T-helper 2 cell (primary cell): ENCODE measurements at places on chromosomes 1 and 21.

DNA sequence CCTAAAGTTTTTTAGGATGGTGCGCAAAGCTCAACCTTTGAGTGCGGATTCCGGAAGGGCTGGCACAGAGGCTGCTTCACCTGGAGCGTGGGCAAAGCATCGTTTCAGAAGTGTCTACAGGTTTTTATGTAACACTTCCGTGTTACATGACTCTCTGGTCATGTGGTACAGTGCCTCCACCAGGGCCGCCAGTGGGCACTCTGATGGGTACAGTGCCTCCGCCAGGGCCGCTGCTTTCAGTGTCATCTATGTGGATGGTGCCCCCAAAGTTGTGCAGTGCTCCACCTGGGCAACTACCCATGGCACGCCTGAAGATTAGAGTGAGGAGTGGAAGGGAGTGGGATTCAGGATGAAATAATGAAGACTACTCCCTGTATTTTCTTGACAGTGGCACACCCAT is 101.4 kb upstream of the C1orf174 start:
- no peak for DNase-seq

GRCh38 chr1:22751124-22751531 is 40.5 kb downstream of the EPHB2 start:
- no peak for DNase-seq

GRCh38 chr1:233884461-233885151 is 19.9 kb upstream of the SLC35F3 start:
- DNase-seq, result no peak

DNA sequence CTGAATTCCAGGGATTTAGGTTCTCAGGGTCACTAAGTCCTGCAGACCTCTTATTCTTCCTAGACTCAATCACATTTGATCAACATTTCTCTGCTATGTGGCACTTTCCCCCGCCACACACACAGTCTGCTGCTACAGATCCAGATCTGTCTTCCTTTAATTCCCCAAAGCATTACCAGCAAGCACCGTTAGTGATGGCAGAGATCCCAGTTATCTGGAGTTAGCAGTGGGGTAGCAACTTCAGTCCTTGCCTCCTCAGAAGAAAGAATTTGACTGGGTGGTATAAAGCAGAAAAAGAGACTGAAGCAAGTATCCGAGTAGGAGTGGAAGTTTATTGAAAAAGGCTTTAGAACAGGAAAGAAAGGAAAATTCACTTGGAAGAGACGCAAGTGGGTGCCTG is 100.4 kb upstream of the ETV3 start:
- DNase-seq, result no peak

DNA sequence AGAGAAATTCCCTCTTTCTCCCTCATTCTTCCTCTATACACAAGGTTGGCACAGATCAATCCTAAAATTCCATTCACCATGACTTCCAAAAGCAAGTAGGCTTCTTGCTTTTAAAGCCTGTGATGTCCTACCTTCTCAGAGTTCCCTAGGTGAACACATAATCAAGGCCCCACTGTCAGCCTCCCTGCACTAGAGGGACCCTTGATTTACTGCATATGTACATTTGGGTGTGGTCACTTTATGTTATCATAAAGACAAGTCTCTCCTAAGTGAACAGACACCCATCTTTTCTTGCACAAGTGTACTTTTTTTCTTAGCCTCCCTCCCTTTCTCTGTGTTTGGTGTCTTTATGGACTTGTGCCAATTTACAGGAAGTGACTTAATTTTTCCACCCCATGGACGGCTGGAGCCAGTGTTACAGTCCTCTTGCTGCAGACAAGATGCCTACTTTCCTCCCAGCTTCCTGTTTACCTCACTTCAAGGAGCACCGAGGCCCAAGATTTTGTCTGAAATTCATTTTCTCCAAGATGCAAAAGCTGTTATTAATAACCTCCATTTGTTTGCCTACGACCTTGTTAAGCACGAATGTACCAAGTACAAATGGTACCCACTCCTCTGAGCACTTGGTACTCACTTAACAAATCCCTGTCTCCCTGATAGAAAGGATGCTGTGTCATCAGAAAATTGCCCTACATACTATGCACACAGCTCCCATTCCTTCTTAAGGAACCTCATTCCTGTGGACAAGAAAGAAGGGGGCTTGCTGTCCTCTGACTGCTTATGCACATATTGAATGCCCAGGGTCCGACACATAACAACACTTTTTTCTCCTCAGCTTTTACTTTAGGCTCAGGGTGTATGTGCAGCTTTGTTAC is 82.8 kb upstream of the SLC44A3 start:
- no peak for DNase-seq

GRCh38 chr1:244057474-244058385 is 6.6 kb downstream of the ZBTB18 start:
- DNase-seq, result no peak

DNA sequence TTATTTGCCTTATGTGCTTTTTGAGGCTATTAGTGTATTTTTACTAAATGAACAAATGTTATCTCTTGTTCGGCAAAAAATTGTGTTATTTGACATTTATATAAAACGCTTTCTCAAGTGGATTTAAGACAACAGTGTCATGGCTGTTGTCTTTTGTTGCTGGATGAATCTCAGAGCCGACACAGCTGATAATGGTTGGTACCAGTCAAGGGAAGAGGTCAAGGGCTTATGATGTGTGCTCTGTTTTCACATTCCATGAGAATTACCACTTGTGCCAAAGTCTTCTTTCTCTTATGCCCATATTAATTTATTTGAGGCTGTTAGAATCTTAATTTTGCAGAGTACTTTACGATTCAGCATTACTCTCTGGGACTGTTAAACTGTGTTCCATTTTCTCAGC is 17.9 kb upstream of the CD101 start:
- no peak for DNase-seq
